AG04450 (cell line): ENCODE measurements at places on chromosomes 2 and 18. TPM values are rescaled to one million over a fixed set of nuclear protein-coding genes. Genes with fewer than 3 reads are reported as not detected.

CDH7 gene
- not detected in 2 replicates for polyA plus RNA-seq

DNA sequence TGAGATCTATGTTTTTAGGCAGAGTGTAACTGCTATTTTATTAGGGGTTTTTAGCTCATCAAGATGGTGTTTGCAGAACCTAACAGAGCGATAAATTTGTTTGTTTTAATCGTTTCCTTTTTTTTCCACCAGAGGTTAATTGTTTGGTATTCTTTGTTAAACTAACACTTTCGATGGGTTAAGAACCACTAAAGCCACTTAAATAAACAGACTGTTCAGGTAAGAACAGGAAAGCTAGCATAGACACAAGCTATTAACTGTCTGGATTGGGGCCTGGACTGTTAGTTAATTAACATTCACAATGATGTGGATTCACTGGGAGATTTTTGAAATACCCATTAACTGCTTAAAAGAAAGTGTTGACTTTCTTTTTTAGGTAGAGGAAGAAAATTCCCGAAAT, 209.0 kb upstream of the COPS8 start:
- no peak for DNase-seq

ANKRD23 gene
- 0.46 and 0.81 TPM in 2 replicates for polyA plus RNA-seq

GRCh38 chr2:91477731-91478672, 2786.5 kb downstream of the RPIA start:
- DNase-seq, result no peak

SCN7A gene
- polyA plus RNA-seq, result 7.0 and 9.8 TPM in 2 replicates

GRCh38 chr18:22552254-22552653, 134.5 kb upstream of the CTAGE1 start:
- no peak for DNase-seq

GRCh38 chr18:27276886-27277285, 91.8 kb upstream of the CHST9 start:
- DNase-seq, result no peak

CLHC1 gene
- polyA plus RNA-seq, result 9.4 and 14.4 TPM in 2 replicates

MC5R gene
- not detected in 2 replicates for polyA plus RNA-seq

DNA sequence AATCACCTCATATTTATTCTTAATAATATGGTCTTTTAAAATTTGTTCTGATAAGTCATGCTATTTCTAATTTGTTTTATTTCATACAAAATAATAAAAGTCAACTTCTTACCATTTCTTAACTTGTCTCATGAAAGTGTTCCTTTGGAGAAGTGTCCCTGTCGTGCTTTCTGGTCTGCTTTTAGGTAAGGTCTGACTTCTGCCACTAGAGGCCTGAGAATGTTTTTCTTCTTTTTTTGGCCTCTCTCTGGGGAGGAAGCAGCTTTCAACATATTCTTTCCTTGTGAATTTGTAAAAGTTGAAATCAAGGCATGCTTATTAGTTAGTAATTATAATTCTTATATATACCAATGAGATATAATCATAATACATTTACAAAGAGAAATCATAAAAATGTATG, 39.4 kb downstream of the MAP2 start:
- DNase-seq, result no peak

DNA sequence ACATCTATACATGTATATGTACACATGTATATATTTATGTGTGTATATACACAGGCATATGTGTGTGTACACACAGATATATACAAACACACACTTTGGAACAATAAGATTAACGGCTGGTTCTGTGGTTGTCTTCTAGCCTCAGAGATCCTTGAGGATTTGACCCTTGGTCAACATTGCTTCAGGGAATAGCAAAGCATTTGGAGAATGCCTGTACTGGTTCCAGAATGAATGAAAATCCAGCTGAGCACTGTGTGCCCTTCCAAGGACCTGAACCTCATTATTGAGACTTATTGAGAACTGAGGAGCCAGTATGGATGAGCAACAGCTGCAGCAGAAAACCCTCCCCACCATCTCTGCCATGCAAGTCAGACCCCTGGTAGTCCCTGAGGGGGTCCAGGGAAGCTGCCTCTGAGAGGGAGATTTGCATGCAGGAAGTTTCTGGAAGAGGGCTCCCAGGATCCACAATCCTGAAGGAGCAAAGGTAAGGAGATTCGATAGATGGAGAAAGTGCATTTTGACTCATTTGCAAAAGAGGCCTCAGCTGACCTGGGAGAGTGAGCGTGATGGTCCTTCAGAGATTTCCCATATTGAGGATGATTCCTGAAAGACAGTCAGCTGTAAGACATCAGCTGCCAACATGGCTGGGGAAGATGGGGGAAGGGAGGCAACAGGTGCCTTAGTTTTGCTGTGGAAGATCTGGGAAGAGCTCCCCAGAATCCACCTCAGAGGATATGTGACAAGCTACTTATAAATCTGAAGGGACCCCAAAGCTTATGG, 166.6 kb upstream of the NCKAP5 start:
- DNase-seq, result no peak

DNA sequence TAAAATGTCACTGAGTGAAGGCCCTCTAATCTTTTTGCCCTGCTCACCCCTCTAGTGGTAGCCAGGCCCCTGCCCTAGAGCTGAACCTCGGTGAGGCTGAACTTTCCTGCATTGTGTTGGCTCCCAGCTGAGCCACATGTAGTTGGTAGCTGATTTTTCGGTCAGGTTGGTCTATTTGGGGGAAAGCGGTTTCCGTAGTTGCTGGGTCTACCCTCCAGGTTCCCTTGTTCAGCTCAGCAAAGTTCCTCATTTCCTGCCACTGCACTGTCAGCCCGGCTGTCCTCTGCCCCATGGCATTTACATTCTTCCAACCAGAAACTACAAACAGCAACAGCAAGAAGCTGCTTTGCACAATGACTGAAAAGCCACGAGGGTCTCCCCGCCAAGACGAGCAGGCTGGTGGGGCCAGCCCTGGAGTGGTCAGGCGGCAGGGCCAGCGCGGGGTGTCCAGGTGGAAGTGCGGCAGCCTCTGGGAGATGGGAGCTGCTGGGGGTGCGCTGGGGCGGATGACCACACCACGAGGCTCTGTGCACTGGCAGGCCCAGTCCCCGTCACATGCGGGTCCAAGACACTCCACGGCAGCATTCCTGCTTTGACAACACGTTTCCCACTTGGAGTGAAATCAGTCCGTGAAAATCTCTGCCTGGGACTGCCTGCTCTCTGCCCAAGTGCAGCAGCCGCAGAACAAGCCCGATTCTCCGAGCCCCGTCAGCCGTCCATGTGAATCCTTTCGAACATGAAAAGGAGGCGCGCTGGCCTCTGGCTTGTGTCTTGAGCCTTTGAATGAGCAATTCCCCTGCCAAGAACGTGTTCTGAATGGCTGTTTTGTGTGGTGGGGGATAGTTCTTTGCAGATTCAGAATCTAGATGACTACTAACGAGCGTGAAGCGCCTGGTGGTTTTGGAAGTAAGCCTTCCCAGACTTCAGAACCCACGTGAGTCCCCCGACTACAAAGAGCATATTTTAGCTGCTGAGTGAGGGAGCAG, 159.4 kb downstream of the ASB1 start:
- no peak for DNase-seq

- peak; percentile 78 for DNase-seq
Observed at GRCh38 chr18:70154591-70155194, 50.8 kb downstream of the RTTN start.

GRCh38 chr2:144324446-144325045, 195.4 kb downstream of the ZEB2 start:
- DNase-seq, result no peak

- DNase-seq, result no peak
Observed at GRCh38 chr2:223185638-223186037, 133.6 kb downstream of the KCNE4 start.

GRCh38 chr2:168667156-168667555, 135.3 kb upstream of the NOSTRIN start:
- no peak for DNase-seq

GRCh38 chr18:10169814-10170213, 256.0 kb downstream of the VAPA start:
- no peak for DNase-seq

PLEK gene
- 0.06 TPM in 2 replicates for polyA plus RNA-seq

DNA sequence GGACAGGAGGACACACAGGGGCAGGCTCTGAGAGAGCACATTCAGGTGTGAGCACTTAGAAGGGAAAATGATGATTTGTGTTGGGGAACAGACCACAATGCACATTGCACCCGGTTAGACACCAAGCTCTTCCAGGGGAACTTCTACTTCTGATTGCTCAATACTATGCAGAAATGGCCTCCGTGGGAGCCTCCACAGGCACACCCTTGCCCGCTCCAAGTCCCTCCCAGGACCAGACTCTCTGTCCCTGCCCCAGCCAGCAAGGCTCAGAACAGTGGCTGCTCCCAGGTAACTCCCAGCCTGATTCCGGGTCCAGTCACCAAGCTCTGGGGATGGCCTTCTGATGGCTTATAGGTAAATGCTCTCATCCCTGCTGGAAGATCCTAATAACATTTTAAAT, 56.2 kb downstream of the BCL2L11 start:
- no peak for DNase-seq

DNA sequence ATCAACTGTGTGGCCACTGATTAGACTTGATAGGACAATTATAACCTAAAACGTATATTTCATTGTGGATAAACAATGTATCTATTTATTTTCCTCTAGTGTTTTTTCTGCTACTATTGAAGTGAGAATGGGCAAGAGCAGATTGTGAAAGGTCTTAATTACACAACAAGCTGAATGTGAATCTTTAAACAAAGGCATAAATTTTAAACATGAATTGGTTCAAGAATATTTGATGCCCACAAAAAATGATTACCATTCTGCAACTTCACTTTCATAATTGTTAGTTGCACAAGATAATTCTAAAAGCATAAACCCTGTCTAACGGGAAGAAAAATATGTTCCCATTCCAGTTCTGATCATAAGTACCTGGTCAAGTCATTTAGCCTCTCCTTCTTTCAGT, 285.6 kb downstream of the GULP1 start:
- no peak for DNase-seq

GRCh38 chr2:72743481-72743880, 82.4 kb downstream of the EXOC6B start:
- no peak for DNase-seq

- DNase-seq, result no peak
Observed at GRCh38 chr2:118232391-118232790, 144.1 kb downstream of the INSIG2 start.

CYP27A1 gene
- polyA plus RNA-seq, result 25.6 and 31.0 TPM in 2 replicates

- DNase-seq, result no peak
Observed at GRCh38 chr2:184611361-184612085, 13.2 kb downstream of the ZNF804A start.

TCF23 gene
- polyA plus RNA-seq, result not detected in 2 replicates

IL36B gene
- polyA plus RNA-seq, result not detected in 2 replicates

ELOA2 gene
- polyA plus RNA-seq, result not detected in 2 replicates

DNA sequence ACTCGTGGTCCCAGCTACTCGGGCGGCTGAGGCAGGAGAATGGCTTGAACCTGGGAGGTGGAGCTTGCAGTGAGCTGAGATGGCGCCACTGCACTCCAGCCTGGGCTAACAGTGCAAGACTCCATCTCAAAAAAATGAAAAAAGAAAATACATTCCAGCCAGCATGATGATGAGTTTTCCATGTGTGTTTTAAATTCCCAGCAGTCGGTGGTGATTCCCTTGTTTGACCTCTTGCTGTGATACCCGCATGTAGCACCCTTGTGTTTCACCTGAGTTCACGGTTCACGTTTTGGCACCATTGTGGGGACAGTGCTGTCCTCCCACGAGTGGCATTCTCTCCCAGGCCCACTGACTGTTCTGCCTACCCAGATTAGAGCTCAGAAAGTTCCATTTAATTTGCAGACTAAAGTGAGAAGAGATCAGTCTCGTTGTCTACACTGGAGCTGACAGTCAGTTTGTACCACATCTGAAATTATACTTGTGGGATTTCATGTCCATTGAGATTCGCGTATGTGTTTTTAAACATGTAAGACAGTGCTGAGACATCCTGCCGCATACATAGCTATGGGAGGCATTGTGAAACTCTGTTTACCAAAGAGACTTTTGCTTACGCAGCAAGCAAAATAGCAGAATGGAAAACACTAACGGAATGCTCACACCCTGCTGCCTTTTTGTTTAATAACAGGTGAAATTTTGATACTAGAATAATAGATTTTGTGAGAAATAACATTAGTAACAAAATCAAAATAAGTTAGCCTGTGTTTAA, 157.1 kb downstream of the GBX2 start:
- DNase-seq, result no peak

- no peak for DNase-seq
Observed at GRCh38 chr18:73766910-73767515, 380.6 kb downstream of the FBXO15 start.

CPLX4 gene
- polyA plus RNA-seq, result not detected in 2 replicates

DNA sequence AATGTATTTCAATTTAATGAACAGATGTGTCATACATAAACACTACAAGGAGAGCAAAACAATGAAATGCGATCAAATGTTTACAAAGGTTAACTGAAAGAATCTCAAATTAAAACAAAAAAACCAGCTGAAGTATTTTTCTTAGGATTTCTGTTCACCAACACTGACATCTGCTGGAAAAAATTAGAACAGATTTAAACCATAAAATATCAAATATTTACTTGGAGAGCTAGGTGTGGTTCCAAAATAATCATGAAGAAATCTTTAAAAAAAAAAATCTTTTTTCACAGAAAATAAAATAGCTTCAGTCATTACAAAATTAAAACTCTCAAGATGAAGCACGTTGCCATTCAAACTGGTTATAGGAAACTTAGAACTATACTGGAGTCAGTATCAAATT, 13.8 kb downstream of the MMADHC start:
- DNase-seq, result no peak

LGALSL gene
- 0.56 and 0.63 TPM in 2 replicates for polyA plus RNA-seq

TXNL4A gene
- polyA plus RNA-seq, result 114 and 131 TPM in 2 replicates

PLEKHM3 gene
- polyA plus RNA-seq, result 5.3 and 7.0 TPM in 2 replicates

DNA sequence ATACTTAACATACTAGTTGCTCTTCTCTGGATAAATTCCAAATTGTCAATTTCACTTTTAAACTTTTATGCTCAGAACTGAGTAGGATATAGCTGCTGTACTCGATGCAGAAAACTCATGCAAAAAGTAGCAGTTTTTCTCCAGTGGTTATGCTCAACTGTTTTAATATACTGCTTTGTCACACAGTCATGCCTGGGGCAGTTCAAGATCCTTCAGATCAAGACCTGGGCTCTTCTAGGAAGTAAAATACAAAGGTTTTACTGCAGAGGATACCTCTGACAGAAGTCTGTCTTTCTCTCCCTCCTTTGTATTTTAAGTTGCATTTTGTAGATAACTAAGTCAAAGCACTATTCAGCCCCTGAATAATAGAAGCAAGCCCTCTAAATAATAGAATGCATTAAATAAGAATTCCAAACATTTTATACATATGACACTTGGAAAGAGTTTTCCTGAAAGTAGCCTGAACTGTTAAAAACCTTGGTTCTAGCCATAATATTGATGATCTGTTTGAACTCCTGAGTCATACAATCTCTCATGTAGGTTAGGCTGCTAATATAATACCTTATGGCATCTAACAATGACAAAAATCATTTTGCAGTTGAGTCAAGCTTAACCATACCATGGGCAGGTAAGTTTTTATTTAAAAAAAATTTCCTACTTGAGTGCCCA, 183.3 kb upstream of the TRIB2 start:
- no peak for DNase-seq

DNA sequence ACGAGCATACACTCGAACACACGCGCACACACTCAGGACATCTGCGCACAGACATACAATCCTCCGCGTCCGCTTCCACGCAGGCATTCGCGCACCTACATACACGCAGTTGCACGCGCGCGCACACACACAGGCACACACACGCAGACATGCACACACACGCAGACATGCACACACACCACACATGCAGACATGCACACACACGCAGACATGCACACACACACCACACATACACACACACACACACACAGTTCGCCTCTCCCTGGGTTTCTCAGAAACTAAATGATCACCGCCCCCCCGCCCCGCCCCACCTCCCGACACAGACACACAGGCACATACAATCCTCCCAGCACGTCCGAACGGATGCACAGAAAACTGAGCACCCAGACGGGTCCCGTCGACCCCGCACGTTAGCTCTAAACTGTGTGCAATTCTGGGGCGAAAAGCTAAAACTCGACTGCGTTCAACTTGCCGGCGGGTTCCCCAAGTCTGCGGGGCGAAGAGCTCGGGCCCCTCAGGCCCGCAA, 1.0 kb downstream of the EPHA4 start:
- DNase-seq, result no peak
